CD4-positive, alpha-beta T cell treated with Interleukin-10 for 1 hour (primary cell): ENCODE measurements at places on chromosomes 2 and 18.

- DNase-seq: peak; percentile 72
Measured at GRCh38 chr18:62183578-62184195, 3.2 kb downstream of the PIGN start.

DNA sequence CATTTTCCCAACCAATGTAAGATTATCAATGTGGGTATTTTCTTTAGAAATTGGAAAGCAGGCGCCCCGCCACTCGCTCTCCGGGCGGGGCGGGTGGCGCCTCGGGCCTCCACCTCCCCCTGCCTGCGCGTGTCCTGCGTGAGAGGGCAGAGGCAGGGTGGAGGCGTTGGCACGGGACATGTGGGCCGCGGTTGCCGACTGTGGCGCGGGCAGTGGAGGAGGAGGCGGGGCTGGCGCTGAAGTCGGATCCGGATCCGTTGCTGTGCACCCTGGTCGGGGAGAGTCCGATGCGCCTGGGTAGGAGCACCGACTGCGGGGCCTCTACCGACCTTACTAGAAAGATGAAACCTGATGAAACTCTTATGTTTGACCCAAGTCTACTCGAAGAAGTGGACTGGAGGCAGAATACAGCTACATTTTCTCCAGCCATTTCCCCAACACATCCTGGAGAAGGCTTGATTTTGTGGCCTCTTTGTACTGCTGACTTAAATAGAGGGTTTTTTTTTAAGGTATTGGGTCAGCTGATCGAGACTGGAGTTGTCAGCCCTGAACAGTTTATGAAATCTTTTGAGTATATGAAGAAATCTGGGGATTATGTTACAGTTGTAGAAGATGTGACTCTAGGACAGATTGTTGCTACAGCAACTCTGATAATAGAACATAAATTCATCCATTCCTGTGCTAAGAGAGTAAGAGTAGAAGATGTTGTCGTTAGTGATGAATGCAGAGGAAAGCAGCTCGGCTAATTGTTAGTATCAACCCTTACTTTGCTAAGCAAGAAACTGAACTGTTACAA is 37.9 kb downstream of the PMS1 start:
- no peak for DNase-seq

DNA sequence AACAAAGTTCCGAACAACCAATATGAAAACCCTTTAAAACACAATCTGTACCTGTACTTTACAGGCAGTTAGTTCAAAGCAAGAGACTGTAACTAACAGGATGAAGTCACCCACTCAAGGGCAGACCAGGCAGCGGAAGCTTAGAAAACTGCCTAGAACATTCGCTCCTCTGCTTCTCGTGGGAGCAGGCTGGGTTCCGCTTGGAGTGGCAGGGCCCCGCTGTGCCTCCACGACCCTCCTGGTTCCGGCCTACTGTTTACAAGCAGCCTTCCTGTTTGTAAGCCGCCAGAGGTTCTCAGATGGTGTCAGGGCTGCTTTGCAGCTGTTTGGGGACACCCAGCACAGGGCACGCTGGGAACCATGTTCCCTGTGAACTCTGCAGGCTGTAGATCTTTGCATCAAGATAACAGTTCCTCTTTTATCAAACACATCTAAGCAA is 31.3 kb downstream of the CIB4 start:
- no peak for DNase-seq

- no peak for DNase-seq
Measured at GRCh38 chr2:177283906-177284305, 19.4 kb upstream of the NFE2L2 start.

- no peak for DNase-seq
Measured at GRCh38 chr2:84459944-84460429, 907 bp upstream of the SUCLG1 start.

DNA sequence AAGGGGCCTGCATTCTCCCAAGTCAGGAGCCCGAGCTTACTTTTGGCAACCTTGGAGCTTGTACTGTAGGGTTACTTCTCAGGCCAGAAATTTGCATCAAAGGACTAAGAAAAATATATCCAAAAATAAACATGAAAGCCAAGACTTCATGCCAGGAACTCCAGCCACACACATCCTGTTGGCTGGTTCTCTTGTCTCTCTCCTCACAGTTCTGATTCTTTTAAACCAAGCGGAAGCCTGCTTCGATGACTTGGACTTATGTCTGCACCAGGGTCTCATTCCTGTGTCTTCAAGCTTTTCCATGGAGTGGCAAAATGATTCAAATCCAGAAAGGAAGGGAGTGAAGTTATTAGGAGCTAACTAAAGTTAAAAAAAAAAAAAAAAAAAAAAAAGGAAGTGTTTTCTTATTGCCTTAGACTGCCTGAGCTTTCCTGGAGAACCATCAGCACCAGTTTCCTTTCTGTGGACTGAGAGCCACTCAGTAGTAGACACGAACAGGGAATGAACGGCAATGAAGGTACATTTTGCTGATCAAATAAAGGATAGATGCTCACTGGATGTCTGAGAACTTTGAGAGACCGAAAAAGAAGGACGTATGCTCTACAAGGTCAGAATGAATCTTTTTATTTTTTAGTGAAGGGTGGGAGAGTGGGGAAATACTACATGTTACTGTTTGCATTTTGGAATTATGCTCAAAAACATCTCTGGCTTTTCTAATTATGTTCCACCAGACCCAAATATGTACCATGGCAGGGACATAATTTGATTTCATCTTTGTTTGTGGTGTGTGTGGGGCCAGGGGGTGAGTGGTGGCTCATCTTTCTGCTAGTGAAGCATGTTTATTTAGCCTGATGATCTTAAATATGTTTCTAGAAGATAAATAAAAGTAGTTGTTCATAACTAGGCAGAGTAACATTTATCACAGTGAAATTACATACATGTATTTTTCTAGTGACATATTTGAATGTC is 86.0 kb downstream of the RAPGEF4 start:
- DNase-seq: no peak

GRCh38 chr2:118121986-118122524 is 33.8 kb downstream of the INSIG2 start:
- DNase-seq: no peak

DNA sequence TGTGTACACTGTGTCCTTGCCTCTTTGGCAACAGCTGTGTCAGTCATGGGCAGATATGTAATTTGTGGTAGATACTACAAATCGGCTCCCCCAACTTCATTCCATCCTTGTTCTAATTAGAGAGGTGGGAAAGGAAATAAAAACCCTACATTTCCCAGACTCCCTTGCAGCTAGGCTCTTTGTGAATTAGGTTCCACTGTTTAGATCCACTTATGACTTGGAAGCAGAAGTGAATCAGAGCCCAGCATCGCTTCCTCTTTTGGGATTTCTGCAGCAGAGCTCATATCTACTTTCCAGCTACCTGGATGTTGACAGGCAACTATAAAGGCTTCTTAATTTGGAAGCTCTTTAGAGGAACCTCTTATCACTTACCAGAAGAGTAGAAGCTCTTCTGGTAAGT is 34.1 kb upstream of the NARS1 start:
- DNase-seq: no peak

GRCh38 chr2:109447776-109448175 is 166.0 kb downstream of the SEPTIN10 start:
- DNase-seq: no peak

DNA sequence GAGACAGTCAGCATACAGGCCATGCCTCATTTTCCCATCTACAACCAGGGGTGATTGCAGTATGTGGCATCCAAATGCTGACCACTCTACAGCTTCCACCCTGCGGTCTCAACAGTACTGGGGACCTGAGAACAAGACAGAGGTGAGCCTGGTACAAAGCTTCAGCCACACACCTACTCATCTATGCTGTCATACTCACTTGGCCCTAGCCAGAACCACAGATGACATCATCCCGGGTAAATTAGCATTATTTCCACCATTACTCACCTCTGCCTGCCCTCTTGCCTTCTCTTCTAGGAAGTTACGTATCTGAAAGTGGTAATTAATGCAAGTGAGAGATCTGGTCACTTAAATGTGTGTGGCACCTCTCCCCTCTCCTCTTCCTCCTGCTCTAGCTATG is 208.2 kb upstream of the ARL4C start:
- DNase-seq: no peak

- DNase-seq: no peak
Measured at GRCh38 chr2:10321622-10322021, 18.9 kb downstream of the HPCAL1 start.

DNA sequence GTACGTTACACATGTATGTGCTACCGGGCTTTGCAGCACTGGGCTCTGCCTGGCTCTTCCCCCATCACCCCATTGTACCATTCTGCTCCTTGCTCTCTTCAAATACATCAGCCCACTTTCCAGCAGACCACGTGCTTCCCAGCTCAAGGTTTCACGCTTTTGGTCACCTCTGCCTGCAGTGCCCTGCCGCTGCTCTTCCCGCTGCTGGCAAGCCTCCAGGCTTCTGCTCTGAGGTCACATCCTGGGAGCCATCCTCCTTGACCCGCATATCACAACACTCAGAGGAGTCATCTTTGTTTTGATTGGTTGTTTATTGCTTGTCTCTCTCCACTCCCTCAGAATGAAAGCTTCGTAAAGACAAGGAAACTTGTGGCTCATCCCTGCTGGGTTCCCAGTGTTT is 34.1 kb downstream of the KIF5C start:
- DNase-seq: no peak

- DNase-seq: no peak
Measured at GRCh38 chr2:192090911-192091310, 103.8 kb downstream of the TMEFF2 start.

- DNase-seq: no peak
Measured at GRCh38 chr18:46519870-46520269, 137.2 kb downstream of the LOXHD1 start.

DNA sequence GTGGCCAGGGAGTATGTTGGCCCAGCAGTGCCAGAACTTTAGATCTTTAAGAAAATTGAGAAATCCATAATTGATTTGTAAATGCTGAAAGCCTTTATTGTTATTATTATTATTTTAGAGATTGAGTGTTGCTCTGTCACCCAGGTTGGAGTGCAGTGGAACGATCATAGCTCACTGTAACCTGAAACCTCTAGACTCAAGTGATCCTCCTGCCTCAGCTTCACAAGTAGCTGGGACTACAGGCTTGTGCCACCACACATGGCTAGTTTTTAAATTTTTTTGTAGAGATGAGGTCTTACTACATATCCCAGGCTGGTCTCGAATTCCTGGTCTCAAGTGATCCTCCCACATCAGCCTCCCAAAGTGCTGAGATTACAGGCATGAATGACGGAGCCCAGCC is 143.2 kb upstream of the CCDC68 start:
- DNase-seq: no peak

GRCh38 chr2:15687720-15688119 is 96.1 kb downstream of the DDX1 start:
- no peak for DNase-seq

GRCh38 chr2:233101141-233101540 is 41.0 kb downstream of the INPP5D start:
- no peak for DNase-seq

DNA sequence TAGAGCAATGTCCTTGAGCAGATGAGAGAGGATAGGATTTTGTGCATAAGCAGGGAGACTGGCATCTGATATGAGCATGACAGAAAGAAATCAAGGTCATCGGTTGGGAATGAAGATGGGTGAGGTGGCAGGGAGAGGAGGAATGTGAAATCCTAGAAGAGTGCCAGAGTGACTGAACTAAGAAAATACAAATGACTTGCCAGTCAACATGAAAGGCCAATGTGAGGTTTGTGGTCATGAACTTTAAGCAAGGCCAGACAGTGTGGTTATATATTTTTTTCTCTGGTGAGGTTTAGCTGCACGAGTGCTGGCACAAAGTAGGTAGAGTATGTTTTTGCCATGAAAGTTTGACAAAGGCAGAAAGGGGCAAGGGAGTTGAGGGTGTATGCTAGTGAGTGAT is 21.2 kb downstream of the QPCT start:
- DNase-seq: no peak

DNA sequence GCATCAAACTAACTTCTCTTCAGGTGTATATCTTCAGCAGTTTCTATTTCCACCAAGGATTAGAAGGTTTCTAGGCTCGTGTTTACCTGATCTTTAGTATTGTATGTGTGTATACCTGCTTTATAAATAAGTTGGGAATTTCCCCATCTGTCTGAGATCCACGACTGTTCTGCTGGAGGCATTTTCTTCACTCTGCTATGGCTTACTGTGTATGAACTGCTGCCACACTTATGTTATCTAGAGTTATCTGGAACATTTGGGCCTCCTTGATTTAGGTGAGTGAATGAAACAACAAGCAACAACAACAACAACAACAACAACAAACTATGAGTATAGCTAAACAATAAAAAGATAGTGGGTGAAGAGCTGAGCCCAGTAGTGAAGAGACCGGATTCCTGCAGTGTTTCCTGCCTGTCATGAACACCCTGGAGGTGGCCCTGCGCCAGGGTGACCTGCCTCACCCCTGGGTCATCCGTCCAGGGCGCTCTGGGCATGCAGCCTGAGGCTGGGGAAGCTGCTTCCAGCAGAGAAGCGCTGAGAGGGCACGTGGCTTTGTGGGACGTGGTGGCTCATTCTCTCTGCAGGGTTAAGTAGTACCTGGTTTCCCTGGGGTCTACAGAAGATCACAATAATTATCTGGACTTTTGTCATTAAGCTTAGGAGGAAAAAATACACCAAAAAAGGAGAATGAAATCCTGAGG is 56.1 kb upstream of the GATA6 start:
- DNase-seq: no peak

- no peak for DNase-seq
Measured at GRCh38 chr18:3720818-3721545, 271.0 kb downstream of the TGIF1 start.

GRCh38 chr2:205858881-205859441 is 176.7 kb downstream of the NRP2 start:
- no peak for DNase-seq

DNA sequence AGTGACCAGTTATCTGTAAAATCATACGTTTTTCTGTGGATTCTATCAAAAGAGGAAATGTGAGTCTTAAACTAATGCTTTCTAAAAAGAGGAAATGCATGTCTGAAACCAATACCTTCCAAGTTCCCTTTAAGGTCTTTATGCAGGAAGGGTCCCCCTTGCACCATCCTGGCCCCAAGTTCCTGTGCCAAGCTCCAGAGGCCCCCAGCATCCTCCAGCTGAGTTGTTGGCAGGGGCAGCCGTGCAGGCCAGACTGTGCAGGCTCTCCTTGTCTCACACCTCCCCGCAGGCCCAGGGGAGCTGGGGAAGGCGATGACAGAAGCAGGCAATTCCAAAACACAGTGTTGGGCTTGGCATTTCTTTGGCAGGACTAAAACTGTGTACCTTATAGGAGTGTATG is 39.2 kb downstream of the DPYSL5 start:
- DNase-seq: no peak

DNA sequence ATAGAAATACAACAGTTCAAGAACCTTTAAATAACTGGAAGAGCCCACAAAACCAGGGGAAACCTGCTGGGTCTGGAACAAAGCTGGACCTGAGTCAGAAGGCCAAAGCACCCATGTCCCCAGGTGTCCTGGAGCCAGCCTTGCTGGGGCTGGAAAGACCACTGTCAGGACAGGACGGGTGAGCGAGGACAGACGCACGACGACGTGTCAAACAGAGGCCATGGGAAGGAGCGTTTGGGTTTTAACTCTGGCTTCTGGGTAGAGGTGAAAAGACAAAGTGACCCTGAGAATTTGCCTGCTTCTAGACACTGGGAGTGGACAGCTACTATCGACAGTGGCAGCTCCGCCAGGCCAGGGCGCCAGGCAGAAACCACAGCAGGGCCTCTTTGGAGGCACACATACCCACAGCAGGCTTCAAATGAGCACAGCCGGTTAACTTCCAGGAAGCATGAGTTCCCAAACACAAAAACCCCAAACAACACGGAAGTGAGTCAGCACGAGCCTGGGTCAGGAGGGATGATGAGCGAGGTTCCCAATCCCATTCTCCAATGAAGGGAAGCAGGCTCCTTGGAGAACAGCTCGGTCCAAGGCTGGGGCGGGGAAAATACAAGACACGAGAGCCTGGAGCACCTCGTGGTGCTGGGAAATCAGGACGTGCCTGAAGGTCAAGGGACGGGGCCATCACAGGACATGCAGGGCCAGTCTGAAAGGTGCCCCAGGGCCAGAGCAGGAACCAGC is 208.0 kb downstream of the TWIST2 start:
- DNase-seq: no peak
